Stimulated activated CD4-positive, alpha-beta T cell treated with anti-CD3 and anti-CD28 coated beads, Interleukin-15, amount 100 ng/mL, for 24 hours (primary cell): ENCODE measurements at places on chromosomes 7 and 10.

- DNase-seq: no peak
Measured at GRCh38 chr10:123391275-123392028, 237.2 kb downstream of the BUB3 start.

DNA sequence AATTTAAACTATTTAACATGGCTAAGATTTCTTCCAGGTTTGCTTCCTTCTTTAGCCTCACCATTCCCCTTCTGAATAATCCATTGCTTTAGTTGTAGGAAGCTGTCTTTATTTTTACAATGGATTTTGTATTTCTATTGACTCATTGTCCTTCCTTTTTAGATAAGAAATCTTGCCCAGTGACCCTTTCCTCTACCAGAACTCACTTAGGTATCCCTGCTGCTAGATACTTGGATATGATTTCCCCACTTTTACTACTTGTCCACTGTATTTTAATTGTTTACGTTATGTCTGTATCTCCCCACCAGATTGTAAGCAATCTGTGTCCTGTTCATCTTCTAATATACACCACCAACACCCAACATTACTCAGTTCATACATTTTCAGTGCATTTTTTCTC lies 47.7 kb upstream of the MDFIC start:
- DNase-seq: no peak

- no peak for DNase-seq
Measured at GRCh38 chr7:99383791-99384370, 9.4 kb downstream of the ARPC1B start.

GRCh38 chr7:99034932-99035722 lies 108.8 kb downstream of the SMURF1 start:
- DNase-seq: no peak

DNA sequence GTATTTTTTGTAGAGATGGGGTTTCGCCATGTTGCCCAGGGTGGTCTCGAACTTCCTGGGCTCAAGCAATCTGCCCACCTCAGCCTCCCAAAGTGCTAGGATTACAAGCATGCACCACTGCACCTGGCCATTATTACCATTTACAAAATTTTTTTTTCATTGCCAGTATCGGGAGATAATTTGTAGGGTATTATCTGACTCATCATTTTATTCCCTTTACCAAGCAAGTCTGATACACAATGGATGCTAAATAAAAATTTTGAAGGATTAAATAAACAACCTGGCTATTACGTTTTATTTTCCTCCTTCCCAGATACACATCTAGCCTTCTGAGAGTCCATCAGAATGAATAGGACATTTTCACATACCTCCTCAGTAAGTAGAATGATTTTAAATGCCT lies 38.1 kb upstream of the CPN1 start:
- no peak for DNase-seq

GRCh38 chr10:132725202-132725601 lies 60.7 kb downstream of the NKX6-2 start:
- DNase-seq: no peak

GRCh38 chr7:108109221-108109908 lies 20.8 kb downstream of the LAMB4 start:
- DNase-seq: peak; percentile 4

DNA sequence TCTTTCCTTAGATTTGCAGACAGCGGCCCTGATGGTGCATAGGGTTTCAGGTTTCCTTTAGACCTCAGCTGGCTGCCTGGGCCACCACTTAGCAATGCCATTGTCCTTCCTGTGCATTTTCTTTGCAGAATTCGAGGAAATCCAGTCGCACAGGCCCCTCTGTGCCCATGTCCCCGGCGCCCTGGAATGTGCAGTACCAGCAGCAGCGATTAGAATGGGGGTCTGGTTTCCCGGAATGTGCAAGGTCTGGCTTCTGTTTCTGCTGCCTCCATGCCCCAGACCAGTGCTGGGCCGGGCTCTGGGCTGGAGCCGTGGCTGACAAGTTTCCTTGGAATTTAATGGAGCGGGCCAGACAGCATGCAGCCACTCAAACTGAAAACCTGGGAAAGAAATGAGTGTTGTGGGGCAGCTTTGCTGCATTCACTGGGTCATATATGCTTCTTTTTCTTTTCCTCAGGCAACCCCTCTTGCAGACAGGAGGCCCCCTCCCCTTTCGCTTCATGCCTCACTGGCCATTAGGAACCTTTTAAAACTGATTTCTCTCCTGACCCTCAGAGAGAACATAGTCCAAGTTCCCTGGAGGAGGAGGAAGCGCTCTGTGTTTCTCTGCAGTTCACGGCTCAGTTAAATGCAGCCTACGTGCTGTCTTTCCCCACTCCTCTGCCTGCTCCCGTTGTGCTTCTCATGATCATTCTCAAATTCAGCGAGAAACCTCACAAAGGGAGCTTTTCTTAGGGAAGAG lies 14.4 kb downstream of the HTRA1 start:
- DNase-seq: no peak

GRCh38 chr10:74174521-74174920 lies 23.5 kb downstream of the ADK start:
- no peak for DNase-seq

GRCh38 chr7:69020536-69020935 lies 577.7 kb upstream of the AUTS2 start:
- DNase-seq: no peak

DNA sequence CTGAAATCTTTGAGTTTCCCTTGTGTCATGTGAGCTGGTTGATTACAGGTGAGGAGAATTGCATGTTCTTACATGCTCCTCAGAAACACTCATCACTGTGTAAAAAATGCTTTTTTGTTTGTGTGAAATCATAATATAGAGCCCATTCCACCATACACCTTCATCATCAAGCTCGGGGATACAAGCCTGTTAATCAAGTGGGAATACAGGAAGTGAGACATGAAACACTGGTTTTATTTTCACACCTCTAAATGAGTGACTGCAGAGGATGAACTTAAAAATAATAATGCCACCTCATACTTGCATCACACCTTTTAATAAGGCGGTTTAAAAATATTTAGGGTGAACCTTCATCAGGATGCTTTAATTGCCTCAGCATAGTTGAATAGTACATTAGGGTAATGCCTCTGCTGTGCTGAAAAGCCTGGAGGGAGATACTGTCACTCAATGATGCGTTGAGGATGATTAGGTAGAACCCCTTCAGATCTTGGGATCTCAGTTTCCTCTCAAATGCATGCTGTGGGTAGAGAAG lies 164.6 kb downstream of the AUTS2 start:
- DNase-seq: no peak

- no peak for DNase-seq
Measured at GRCh38 chr10:102274062-102274461, 28.7 kb downstream of the GBF1 start.

- no peak for DNase-seq
Measured at GRCh38 chr10:100551738-100552137, 16.0 kb downstream of the HIF1AN start.

DNA sequence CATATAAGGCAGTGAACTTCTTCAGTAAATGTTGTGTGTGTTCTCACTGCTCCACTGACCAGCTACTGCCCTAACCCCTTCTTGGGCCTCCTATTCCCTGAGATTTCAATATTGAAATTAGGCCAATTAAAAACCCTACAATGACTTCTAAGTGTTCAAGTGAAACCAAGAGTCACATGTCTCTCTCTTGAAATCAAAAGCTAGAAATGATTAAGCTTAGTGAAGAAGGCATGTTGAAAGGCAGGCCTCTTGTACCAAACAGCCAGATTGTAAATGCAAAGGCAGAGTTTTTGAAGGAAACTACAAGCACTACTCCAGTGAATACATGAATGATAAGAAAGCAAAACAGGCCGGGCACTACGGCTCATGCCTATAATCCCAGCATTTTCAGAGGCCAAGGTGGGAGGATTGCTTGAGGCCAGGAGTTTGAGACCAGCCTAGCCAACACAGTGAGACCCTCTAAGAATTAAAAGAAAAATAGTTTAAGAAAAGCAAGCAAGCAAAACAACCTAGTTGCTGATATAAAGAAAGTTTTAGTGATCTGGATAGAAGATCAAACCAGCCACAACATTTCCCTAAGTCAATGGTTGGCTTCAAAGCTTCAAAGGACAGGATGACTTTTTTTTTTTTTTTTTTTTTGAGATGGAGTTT lies 22.3 kb downstream of the BRAF start:
- no peak for DNase-seq

GRCh38 chr10:14757394-14757793 lies 17.3 kb downstream of the FAM107B start:
- DNase-seq: no peak

GRCh38 chr10:88147000-88147798 lies 283.8 kb downstream of the PTEN start:
- no peak for DNase-seq

- DNase-seq: no peak
Measured at GRCh38 chr10:22825841-22826240, 102.0 kb upstream of the ARMC3 start.

DNA sequence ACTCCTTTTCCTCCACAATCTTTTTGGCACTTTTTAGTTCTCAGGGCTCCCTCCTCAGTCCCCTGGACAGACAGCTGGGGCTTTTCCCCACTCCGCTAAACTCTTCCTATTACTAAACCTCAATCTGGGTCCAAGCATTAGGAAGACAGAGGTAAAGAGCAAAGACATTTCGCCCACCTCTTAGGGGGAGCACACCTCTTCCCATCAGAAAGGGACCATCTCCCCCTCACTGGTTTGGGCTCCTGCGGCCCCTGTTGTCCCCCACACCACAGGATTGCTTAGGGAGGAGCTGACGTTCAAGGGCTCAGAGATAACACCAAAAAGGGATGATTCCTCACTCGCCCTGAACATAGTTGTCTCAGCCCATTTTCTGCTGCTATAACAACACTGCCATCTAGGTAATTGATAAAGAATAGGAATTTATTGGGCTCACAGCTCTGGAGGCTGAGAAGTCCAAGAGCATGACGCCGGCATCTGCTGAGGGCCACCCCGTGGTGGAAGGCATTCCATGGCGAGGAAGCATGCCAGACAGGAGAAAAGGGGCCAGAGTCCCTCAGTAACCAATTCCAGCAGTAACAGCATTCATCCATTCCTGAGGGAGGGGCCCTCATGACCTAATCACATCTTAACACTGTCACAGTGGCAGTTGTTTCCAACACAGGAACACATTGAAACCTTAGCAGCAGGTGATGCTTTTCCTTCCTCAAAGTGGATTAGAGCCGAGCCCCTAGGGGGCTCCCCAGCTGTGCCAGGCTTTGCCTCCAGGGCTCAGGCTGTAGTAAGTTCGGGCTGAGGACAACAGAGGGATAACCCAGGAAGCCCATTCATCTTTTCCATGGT lies 209.6 kb downstream of the EBF3 start:
- no peak for DNase-seq

- no peak for DNase-seq
Measured at GRCh38 chr10:119786117-119786769, 60.4 kb downstream of the INPP5F start.
